ENCODE measurements at places on chromosomes 5 and 9. TPM values are rescaled to one million over a fixed set of nuclear protein-coding genes. Genes with fewer than 3 reads are reported as not detected.

DNA sequence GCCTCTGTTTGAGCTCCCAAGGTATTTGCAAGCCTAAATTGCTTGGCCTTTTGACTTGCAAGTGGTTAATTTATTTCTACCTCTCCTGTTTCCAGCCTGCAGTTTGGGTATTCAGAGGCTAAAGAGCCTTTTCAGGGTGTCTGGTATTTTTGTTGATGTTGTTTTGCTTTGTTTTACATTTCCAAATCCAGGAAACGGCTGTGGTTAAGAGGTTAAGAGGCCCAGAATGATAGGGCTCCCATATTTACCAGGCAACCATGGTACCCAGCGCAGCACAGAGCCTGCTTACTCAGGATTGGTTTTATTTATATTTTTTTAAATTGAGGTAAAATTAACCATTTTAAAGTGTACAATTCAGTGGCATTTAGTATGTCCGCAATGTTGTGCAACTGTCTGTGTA is 92.1 kb downstream of the PDZD2 start:
- no peak for DNase-seq

DNA sequence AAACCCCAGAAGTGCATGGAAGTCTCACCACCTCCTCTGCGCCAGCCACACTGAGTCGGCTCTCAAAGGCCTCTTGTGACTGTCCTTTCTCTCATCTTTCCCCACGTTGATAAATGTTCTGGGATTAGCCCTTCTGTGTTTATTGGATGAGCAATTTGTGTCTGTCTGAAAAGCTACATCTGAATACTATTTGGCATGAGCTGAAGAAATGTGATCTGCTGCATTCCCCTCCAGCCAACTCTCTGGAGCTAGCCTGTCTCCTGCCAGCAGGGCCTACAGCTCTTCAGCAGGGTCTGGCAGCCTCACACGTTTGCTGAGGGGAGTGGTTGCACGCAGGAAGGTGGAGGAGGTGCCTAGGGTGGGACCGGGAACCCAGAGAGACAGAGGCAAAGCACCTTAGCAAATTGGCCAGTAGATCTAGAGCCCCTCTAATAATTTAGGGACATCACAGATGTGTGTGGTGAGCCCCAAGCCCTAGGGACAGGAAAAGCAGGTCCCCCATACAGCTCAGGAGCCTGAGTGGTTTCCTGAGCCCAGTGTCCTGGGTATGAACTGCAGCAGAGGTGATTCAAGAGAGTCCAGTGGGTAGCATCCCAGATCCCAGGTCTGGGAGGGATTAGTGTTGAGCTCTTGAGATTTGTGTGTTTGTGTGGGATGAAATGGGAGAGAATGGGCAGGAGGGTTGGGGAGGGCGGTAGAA is 20.5 kb upstream of the B4GALT1 start:
- peak; percentile 79 for DNase-seq

- peak; percentile 8 for DNase-seq
Observed at GRCh38 chr5:127536687-127537086, 19.2 kb downstream of the PRRC1 start.

DNA sequence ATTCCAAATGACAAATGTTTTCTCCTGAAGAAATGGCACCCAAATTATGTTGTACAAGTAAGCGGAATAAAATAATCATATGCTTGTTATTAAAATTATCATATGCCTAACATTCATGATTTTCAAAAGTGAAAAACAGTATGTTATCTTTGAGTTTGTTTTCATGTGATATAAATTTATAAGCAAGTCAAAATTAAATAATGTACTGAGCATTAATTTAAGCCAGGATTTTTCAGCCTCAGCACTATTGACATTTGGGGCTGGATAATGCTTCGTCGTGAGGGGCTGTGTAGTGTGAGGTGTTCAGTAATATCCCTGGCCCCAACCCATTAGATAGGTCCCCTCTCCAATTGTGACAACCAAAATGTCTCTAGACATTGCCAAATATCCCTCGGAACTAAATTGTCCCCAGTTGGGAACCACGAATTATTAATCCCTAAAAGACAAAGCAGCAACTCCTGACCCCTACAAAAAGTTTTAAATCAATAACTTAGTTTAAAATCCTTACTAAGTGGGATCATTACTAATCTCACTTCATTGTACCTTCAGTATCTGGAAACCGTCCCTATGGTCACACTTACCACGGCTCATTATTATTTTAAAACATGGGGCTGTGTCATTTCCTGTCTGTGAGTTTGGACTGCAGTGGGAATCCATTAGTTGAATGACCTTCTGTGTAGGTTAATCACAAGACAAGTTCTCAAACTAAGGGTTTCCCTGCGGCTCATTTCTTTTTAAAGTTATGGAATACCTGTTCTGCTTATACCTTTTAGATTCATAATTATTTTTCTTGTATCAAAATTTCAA is 1.3 kb upstream of the NNT start:
- DNase-seq = peak; percentile 57

Gene SARDH
- polyA plus RNA-seq = 8.5 TPM

GRCh38 chr5:161078793-161079192 is 226.8 kb upstream of the ATP10B start:
- DNase-seq = no peak

Gene WDR5
- polyA plus RNA-seq = 25.7 TPM

DNA sequence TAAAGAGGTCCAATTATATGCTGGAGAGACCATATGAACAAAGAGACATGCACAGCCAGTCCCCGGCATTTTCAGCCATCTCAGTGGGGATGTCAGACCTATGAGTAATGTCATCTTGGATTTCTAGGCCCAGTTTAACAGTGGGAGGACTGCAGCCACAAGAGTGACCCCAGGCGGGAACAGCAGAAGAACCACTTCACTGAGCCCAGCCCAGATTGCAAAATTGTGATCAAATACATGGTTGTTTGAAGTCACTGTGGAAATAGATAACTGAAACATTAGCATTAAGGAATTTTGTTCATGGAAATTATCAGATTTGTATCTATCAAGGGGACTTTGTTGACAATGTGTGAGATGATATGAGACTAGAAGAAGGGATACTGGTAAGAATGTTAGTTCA is 42.1 kb upstream of the C9orf57 start:
- no peak for DNase-seq

DNA sequence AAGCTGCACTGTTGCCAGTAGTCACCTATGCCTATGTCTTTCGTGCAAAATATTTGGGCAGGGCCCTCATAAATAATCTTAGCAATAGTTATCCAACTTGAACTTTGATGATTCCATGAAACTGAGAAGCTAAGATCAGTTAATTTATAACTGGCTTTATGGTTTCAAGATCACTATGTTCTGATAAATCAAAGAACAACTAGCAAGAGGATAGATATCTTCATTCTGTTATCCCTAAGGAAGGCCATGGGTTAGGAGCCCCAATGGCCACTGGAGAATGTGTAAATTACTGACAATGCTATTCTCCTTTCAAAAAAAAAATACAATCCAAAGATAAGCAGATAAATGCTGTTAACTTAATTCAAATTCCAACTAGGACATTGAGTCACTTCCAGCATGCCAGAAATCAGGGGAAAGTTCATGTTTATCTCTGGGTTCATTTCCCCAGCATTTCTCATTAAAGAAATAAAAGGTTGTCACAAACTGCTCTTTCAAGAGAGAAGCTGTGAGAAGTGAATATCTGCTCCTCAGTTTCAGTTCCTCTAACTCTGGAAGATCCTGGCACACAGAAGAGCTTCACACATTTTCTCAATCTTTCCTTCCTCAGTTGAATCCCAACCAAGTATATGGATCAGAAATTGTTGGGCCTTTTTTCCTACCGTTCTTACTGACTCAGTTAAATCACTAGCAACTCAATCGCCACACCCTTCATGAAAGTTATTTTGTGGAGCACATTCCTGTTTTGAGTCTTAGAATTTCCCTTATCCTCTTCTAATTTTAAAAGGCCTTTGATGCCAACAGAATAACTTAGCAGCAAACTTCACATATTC is 59.6 kb upstream of the SLC1A1 start:
- no peak for DNase-seq

Gene FCN1
- not detected for polyA plus RNA-seq

GRCh38 chr9:127524373-127524772 is 73.1 kb downstream of the LRSAM1 start:
- peak; percentile 56 for DNase-seq

GRCh38 chr5:51203598-51203997 is 179.7 kb upstream of the ISL1 start:
- DNase-seq = no peak

GRCh38 chr9:122789256-122790046 is 718 bp downstream of the OR5C1 start:
- no peak for DNase-seq

- no peak for DNase-seq
Observed at GRCh38 chr9:124899845-124900244, 37.9 kb downstream of the ARPC5L start.

Gene CARD6
- polyA plus RNA-seq = 1.5 TPM

- peak; percentile 96 for DNase-seq
Observed at GRCh38 chr5:42944989-42945388, 95.1 kb downstream of the ANXA2R start.

Gene DNAH5
- 1.7 TPM for polyA plus RNA-seq

GRCh38 chr5:7991125-7991821 is 122.3 kb downstream of the MTRR start:
- no peak for DNase-seq

DNA sequence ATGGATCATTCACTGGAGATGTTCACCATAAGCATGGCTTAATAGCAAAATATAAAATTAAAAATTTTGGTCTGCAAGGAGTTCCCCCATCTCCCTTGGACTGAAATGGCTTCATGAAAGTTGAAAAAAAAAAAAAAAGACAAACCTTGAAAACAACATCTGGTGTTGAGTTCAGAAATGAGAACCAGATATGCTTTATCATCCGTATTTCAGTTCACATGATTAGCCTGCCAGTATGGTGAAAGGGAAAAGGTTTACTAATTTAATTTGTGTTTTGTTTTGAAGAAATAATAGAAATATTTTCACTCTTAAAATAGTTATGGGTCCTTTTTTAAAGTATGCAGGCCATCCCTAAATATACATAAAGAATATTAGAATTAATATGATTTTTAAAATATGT is 67.8 kb downstream of the TMEM167A start:
- DNase-seq = no peak

DNA sequence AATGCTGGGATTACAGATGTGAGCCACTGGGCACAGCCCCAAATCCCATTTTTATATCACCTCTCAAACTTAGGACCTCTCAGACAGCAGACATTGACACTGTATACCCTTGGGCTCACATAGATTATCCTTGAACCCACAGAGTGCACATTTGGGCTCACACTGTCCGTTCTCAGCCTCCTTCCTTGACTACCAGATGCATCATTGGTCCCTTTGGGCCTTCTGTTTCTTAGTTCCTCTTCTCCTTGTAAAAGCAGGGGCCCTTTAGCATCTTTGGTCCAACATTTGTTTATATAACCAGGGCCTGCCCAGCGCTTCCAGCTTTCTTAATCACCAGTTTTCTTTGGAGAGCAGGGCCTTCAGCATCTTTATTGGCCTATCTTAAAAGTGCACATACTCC is 126.2 kb downstream of the SEC61B start:
- DNase-seq = no peak

- no peak for DNase-seq
Observed at GRCh38 chr5:6712142-6712576, 1.1 kb upstream of the TENT4A start.

Gene BTNL8
- polyA plus RNA-seq = not detected

Gene GKAP1
- polyA plus RNA-seq = 0.87 TPM

Gene UBAC1
- polyA plus RNA-seq = 33.9 TPM

DNA sequence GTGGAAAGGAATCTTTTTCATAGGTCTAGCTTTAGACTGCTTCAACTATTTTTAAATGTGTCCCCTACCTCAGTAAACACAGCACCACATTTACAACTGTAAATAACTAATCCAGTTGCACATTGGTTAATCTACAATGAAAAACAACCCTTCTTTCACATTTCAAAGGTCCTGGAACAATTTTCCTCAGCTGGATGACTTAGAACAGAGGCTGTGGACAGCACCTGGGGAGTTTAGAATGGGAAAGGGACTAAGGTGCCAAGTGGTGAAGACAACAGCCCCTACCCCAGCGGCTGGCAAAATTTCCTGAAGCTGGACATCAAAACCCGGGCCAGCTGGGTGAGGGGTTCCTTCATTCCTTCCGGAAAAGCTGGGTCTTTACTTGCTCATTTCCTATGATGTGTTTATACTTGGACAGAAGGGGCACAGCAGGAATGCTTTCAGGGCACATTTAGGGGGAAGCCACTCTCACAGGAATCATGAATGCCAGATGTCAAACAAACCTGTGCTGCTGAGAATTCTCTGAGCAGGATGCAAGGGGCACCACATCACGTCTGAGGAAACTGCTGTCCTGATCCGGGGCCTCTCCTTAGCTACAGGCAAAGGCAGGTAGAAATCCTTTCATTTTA is 158.3 kb downstream of the NR2F1-AS1 start:
- DNase-seq = no peak

DNA sequence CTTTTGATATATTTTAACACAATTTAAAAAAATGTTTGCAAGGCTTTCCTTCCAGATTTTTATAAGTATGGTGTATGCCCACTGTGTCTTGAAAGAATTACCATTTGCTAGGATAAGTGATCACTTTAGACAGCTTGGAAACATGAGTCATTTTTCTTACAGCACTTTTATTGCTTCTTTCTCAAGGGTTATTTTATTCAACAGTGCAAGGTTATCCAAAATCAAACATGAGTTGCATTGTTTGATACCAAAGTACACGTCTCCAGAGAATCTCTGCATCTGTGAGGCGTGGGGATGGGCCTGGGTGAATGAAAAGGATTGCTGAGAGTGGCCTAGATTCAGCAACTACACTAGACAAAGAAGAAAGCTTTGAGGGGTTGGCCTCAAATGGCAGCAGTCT is 329.6 kb downstream of the ADAMTS6 start:
- DNase-seq = peak; percentile 51

- peak; percentile 49 for DNase-seq
Observed at GRCh38 chr5:134738963-134739661, 764 bp downstream of the CAMLG start.

DNA sequence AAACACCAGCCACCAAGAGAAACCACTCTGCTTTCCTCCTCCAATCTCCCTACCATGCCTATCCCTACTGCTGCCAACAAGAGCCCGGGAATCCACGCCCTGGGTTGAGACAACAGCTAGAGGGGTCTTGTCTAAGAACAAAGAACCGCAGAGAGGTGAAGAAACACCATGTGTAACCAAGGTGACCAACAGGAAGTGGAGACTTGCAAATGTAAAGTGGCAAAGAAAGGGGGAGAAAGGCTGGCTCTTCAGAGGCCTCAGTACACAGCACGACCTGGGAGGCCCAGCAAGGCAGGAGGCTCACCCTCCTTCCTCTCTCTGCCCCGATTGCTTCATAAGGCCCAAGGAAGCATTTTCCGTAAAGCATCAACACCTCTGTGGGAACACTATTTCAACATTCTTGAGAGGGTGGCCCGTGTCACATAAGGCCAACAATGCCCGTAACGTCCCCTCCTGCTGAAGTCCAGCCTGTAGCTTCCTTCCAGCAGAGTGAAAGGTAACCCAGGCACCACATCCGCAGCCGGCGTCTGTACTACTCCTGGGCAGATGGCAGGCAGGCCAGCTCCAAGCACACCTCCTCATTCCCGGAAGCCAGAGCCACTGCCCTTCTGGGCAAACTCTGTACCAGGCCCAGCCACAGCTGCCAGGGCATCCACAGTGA is 18.3 kb downstream of the CCNJL start:
- DNase-seq = no peak

GRCh38 chr9:109168170-109168569 is 1.1 kb upstream of the FRRS1L start:
- DNase-seq = no peak

Gene CDC42SE2
- polyA plus RNA-seq = 12.5 TPM

GRCh38 chr9:135152614-135153334 is 65.3 kb downstream of the OLFM1 start:
- no peak for DNase-seq

GRCh38 chr9:98502976-98503325 is 205.8 kb downstream of the GABBR2 start:
- peak; percentile 56 for DNase-seq
